A172 (cell line): ENCODE measurements at places on chromosomes 12 and 14. TPM values are rescaled to one million over a fixed set of nuclear protein-coding genes. Genes with fewer than 3 reads are reported as not detected.
A peak's percentile ranks its signal among the peaks of the same experiment; 100 is the strongest.

- DNase-seq: no peak
Measured at GRCh38 chr12:5440978-5441377, 9.1 kb downstream of the NTF3 start.

The PRKD1 gene
- 4.0 and 4.7 TPM in 2 replicates for total RNA-seq

DNA sequence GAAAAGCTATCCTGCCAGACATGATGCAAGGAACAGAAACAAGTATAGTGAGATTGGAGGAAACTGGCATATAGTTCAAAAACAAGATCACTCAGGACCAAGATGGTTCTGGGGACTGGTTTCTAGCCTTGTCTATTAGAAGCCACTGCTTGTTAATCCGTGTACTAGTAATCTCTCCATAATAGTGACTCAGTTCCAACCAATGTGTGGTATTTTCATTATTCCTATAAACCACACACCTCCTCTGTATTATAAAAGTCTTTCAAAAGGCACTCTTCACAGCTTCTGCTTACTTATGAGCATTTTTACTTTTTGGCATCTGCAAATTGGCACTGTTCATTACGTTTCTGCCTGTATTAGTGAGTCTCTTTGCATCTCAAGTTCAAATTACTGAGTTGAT is 140.3 kb downstream of the SLC6A15 start:
- peak; percentile 35 for DNase-seq

GRCh38 chr12:67666605-67667004 is 18.1 kb downstream of the DYRK2 start:
- no peak for DNase-seq

DNA sequence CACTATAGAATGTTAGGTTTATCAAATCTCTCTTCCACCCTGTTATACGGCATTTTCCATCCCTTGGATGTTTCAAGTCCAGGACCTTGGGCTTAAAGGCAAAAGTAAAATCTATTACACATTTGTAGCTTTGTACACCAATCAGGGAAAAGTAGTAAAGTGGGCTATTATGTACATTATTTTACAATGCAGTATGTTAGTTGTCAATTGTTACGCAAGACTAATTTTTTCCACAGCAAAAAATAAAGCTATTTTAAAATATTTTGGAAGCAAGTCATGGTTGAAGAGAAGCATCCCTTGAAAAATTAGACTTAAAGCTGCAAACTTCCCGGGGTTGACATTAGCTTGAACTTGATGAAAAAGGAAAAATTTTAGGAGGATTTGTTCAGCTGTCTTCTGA is 476.2 kb downstream of the DIO2 start:
- no peak for DNase-seq

DNA sequence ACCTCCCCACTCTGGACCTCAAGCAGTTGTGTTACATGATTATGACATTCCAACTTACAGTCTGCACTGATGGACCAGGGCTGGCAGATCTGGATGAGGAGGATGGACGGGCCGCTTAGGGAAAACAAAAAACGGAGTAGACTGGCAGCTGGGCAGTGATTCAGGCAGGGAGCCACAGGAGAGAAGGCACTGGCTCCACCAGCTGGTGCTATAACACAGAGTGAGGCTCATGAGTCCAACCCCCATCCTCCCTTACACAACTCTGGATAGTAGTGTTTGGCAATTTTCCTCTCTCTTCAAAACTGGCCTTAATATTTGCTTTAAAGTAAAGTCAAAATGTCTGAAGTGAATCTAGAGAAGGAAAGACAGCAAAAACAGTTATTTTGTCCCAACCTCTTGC is 9.7 kb upstream of the RIC8B start:
- DNase-seq: no peak

The PGF gene
- 2.2 and 8.8 TPM in 2 replicates for total RNA-seq

DNA sequence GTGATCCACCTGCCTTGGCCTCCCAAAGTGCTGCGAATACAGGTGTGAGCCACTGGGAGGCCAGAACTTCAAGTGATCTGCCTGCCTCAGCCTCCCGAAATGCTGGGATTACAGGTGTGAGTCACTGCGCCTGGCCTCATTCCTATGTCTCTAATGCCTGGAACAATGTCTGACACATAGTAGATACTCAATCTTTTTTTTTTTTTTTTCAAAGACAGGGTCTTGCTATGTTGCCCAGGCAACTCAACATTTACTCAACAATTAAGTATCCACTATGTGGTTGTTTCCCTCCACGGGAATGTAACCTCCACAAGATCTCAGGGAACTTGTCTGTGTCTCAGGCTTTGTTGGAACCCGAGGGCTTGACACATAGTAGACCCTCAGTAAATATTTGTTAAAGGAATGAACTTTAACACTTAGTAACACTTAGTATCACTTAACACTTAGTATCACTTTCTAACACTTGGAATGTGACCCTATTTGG is 3.0 kb upstream of the TMEM120B start:
- DNase-seq: peak; percentile 65

- DNase-seq: no peak
Measured at GRCh38 chr12:77728018-77728417, 102.7 kb upstream of the NAV3 start.

DNA sequence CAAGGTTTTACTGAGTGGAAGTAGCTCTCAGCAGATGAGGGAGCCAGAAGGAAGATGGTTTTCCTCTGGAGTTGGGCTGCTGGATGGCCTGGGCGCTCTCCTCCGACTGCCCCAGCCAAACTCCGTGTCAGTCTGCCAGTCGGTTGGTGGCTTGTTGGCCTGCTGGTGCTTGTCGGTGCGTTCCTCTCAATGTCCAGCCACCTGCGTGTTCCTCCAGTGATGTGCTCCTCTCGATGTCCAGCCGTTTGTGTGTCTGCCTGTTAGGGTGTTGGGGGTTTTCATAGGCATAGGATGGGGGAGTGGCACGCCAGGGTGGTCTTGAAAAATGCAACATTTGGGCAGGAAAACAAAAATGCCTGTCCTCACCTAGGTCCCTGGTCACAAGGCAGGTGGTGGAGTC is 37.0 kb upstream of the LDHB start:
- no peak for DNase-seq

DNA sequence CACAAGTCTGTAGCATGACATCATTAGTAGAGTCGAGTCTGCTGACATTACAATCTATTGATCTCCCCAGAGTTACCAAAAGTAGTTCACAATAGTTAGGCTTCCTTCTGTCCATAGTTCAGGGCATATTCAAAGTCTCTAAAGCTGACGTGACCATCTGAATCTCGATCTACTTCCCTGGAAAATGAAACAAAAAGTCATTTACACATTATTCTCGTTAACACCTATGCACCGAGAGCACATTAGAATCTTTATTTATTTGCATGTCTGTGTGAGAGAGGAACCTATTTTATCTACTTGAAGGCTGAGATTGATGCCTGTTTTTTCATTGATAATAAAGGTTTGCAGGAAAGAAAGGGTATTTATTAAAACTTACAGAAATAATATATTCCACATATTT is 157.4 kb downstream of the EFCAB11 start:
- no peak for DNase-seq

The PPP1R3E gene
- 1.4 and 1.9 TPM in 2 replicates for total RNA-seq

DNA sequence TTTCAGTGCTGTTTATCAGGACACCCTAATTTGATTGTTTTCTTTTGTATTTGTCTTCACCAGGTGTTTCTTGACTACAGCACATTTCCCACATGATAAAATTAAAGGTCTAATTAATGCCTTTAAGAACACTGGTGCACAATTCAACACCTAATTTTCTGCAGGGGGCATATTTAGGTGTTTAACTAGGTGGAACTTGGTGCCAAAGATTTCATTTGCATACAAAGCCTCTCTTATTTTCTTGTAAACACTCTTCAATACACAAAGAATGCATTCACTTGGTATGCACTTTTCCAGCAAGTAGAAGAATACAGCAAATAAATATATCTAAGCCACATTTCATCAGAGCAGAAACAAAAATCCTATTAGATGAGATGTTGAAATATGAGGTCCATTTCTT is 646.2 kb upstream of the FOXG1 start:
- DNase-seq: no peak

The OTOGL gene
- total RNA-seq: 0.22 and 0.67 TPM in 2 replicates

The MRPL51 gene
- 116 and 166 TPM in 2 replicates for total RNA-seq

The SERPINA10 gene
- not detected in 2 replicates for total RNA-seq

DNA sequence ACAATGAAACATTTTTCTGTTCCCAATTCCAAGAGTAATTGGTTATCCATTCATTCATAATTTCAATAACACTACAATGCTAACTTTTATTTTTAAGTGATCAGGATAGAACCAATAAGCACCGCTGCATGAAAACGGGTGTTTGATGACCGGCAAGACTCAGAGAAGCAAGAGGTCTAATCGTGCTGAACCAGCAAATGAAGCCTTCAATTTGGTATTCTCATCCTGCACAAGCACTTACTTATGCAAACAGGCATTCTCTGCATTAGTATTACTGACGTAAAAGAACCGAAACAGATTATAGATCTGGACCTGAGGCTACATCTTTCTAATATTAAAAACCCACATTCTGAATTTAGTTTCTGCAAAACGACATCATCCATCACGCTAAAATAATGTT is 67.7 kb downstream of the RBM19 start:
- DNase-seq: no peak

DNA sequence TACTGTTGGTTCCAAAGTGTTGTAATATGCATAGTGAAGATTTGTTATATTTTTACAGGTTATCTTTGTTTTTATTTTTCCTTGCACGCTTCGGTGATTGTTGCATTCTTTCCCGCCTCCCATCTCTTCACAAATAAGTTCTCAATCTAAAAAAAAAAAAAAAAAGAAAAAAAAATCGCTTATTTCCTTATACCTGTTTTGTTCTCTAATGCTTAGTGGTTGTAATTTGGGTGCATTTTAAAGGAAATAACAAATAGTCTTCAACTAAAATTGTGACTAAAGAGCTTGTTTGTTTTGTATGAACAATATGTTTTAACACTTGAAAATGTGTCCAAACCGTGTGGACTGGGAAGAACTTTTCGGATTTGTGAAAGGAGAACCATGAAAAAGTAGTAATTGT is 1.5 kb downstream of the CAND1 start:
- no peak for DNase-seq

DNA sequence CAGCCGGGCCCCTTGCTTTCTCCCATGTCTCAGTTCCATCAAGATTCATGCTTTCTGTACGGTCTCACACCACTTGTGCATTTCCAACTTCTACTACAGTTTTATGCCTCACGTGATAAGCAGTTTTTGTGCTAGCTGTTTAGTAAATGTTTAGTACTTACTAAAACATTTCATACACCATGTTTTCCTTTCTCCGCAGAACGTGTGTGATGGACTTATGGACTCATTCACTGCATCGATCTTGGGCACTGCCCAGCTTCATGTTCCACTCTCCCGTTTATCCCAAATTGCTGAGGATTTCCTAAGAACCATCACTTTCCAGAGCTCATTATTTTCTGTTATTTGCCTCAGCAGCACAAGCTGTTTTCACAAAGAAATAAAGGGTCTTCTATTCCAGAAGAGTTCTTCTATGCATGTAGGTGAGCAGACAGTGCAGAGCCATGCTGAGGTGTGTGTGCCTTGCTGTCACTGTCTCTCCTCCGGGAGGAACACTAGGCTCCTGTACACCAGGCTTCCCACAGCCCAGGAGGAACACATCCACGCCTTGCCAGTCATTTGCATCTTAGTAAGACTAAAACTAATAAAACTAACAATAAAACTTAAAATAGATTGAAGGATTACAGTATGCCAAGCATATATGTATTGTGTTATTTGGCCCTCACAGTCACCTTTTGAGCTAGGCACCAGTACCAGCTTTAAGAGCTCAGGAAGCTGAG is 90.3 kb upstream of the EEA1 start:
- DNase-seq: no peak

- no peak for DNase-seq
Measured at GRCh38 chr12:117875744-117876435, 92.9 kb downstream of the KSR2 start.

- DNase-seq: no peak
Measured at GRCh38 chr14:88463318-88463717, 77.9 kb downstream of the SPATA7 start.

DNA sequence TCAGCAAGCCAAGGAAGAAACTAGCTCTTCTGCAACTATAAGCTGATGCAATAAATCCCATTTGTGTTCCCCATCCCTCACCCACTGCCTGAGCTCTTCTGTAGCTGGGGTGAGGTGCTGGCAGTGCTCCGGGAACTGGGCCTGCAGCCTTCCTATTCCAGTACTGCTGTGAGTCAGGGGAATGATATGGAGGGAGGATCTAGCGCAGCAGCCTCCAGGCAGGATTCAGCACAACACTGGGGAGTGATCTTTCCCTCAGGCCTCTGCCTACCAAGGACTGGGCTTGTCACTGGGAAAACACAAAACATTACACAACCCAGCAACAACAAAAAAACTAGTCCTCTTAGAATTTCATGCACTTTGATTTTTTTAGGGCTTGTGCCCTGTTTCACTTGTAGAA is 58.7 kb downstream of the ST8SIA1 start:
- peak; percentile 92 for DNase-seq

GRCh38 chr12:82740129-82741000 is 53.7 kb downstream of the TMTC2 start:
- peak; percentile 88 for DNase-seq

DNA sequence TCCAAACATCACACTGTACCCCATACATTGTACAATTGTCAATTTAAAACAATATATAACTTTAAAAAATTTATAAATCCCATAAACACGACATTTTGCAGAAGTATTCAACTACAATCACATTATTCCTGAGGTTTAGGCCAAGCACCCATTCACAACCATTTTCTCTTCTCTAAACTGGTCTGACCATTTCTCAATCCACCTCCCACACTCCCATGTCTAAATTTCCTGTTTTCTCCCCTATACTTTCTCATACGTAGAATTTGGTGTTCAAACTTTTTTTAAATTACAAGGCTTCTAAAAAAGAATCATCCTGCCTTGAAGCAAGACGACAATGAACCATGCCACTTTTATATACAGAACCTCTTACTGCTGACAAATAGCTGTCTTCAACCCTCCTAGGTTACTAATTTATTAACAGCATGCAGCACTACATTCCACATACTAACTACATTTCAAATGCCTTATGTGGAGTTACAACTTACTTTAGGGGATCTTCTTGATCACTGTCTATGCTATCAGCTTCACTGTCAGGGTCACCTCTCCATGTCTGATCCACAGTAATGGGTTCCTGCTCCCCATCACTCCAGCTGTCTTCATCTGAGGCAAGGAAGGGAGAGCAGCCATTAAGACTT is 3.4 kb downstream of the KANSL2 start:
- no peak for DNase-seq
